ENCODE measurements at places on chromosomes 7 and 10.

DNA sequence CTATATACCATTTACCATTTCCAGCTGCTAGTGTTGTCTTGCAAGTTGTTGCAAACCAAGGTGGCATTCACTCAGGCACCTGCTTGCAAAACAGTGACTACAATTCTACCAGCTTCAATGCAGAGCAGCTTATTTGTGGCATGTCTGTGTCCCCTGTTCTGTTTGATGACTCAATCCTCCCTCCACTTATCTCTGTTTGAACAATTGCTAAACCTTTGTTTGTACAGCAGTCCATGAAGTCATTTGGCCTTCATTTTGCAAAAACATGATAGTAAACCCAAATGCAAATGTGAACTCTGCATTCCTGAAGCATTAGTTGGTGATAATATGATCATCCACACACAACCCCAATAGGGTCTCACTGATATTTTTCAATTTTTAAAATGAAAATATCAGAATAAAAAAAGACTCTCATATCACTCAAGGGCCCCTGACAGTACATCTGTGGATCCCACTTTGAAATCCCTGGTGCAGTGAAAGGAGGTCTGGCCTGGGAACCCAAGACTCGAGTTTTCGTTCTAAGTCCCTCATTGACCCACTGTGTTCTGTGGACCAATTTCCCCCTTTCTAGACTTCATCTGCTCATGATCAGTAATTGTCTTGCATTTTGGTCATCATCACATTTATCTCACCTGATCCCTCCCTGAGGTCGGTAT lies 425.4 kb downstream of the RPS24 start:
- DNase-seq, result peak; percentile 47

GRCh38 chr7:123977081-123977480 lies 52.0 kb downstream of the SPAM1 start:
- DNase-seq, result no peak

GRCh38 chr7:142714375-142714774 lies 34.9 kb upstream of the PRSS1 start:
- no peak for DNase-seq

- no peak for DNase-seq
These were observed 119.3 kb upstream of the PRKCQ start for GRCh38 chr10:6699336-6699735.

DNA sequence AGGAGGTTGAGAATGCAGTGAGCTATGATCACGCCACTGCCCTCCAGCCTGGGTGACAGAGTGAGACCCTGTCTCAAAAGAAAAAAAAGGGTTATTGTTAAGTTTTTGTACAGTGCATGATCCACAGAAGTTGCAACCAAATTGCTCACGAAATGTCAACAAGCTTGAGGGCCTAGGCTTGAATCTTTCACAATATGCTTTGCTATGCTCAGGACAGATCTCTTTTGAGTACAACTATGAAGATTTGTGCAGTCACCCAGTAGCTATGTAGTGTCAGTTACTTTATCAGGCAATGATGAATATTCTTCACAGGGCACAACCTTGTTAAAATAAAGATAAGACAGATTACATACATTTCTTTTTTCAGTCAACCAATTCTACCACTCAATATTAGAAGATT lies 109.2 kb downstream of the PRTFDC1 start:
- DNase-seq, result no peak

- DNase-seq, result no peak
These were observed 18.5 kb downstream of the STRIP2 start for GRCh38 chr7:129452589-129453231.

- DNase-seq, result no peak
These were observed 200.4 kb upstream of the NFE2L3 start for GRCh38 chr7:25951414-25952260.

DNA sequence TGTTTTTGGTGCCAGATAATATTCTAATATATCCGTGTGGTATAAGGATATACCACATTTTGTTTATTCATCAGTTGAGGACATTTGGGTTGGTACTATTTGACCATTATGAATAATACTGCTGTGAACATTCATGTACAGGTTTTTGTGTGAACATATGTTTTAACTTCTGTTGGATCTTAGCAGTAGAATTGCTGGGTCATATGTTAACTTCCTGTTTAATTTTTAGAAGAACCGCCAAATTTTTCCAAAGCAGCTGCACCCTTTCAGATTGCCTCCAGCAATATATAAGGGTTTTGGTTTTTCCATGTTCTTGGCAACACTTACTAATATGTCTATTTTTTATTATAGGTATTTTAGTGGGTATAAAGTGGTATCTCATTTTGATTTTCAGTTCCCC lies 22.8 kb downstream of the VPS26A start:
- no peak for DNase-seq

- peak; percentile 56 for DNase-seq
These were observed 181.7 kb downstream of the ST7 start for GRCh38 chr7:117134889-117135552.

GRCh38 chr10:86821388-86821999 lies 65.1 kb downstream of the BMPR1A start:
- DNase-seq, result peak; percentile 40

- DNase-seq, result peak; percentile 41
These were observed 11.5 kb upstream of the NT5C2 start for GRCh38 chr10:103204353-103205255.

DNA sequence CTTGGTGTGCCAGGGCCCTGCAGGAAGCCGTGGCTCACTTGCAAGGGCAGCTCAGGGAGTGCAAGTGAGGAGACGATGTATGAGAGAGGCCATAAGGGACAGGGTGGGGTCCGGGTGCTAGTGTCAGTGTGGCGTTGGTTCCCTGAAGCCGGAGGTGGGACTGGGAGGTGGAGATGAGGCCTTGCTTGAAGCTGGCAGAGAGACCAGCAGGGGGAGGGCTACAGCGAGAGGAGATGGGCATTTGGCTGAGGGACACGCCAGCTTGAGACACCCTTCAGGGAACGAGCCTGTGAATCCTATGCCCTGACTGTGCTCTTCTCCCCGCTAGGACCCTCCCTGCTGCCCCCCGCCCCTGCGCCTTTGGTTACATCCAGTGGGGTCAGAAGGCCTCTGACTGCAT lies 529.1 kb downstream of the TCERG1L start:
- no peak for DNase-seq

DNA sequence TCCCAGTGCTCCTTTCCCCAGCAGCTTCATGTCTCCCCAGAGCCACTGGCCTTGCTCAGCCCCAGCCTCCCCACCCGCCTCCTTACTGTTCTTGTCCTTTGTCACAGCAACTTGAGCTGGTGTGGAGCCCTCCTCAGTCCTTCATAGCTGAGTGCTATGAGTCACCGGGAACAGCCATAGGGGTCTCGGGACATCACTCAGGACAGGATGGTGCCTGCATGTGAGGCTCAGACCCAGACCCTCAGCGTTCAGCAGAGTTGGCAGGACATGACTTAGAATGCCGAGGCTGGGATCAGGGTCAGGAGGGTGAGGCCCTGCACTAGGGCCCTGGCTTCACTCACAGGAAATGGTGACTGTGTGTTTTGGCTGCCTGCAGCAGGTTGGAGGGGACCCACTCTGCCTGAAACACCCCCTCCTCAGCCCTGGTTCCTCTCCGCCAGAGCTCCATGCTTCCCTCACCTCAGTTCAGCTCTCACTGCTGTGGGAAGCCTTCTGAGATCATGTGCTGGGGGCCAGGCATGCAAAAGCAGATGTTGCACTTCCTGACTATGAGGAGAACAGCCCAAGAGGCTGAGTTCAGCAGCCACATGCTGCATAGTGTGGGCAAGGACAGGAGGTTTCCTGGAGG lies 40.7 kb upstream of the GJD4 start:
- DNase-seq, result peak; percentile 67

- DNase-seq, result no peak
These were observed 5.6 kb downstream of the RAPGEF5 start for GRCh38 chr7:22351329-22351692.

DNA sequence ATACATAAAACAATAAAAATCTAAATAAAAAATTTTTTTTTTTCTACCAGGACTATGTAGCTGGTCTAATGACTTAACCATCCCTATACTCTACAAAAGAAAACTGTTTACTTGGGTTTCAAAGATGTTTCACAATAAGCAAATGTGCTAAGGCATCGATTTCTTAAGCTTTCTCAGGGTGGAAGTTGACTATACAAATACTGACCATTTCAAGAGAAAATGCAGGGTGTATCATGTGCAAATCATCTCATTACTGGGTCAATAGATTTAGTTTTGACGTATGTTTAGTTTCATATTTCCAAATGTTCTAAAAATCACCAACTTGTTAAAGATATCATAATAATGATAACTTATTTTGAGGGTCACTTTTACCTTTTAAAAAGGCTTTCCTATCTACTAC lies 7.5 kb downstream of the NRP1 start:
- DNase-seq, result no peak

- DNase-seq, result peak; percentile 39
These were observed 58.3 kb downstream of the MALSU1 start for GRCh38 chr7:23357190-23358093.

GRCh38 chr7:16398146-16399017 lies 23.0 kb downstream of the CRPPA start:
- DNase-seq, result no peak

GRCh38 chr10:43384252-43385221 lies 13.1 kb downstream of the FXYD4 start:
- DNase-seq, result no peak

GRCh38 chr10:21757185-21757901 lies 223.3 kb downstream of the MLLT10 start:
- no peak for DNase-seq

GRCh38 chr7:30167901-30168300 lies 33.1 kb downstream of the MTURN start:
- DNase-seq, result no peak

- DNase-seq, result no peak
These were observed 16.7 kb downstream of the MACROH2A2 start for GRCh38 chr10:70069346-70069745.

DNA sequence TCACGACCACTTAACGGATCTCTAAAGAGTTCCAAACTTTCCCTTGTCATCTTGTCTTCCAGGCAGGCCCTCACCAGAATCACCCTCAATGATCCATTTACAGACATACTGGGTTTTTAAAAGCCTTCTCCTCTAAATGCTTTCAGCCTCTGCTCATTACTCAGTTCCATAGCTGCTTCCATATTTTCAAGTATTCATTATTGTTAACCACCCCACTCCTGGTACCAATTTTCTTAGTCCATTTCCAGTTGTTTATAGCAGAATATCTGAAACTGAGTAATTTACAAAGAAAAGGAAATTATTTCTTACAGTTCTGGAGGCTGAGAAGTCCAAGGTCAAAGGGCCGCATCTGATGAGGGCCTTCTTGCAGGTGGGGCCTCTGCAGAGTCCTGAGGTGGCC lies 56.5 kb upstream of the NKX6-2 start:
- no peak for DNase-seq
